ENCODE measurements at places on chromosomes 16 and 17. TPM values are rescaled to one million over a fixed set of nuclear protein-coding genes. Genes with fewer than 3 reads are reported as not detected.

The GPR179 gene
- total RNA-seq: not detected

The SSTR5 gene
- total RNA-seq: 2.3 TPM

The GJD3 gene
- total RNA-seq: 1.3 TPM

The TBC1D3H gene
- not detected for total RNA-seq

DNA sequence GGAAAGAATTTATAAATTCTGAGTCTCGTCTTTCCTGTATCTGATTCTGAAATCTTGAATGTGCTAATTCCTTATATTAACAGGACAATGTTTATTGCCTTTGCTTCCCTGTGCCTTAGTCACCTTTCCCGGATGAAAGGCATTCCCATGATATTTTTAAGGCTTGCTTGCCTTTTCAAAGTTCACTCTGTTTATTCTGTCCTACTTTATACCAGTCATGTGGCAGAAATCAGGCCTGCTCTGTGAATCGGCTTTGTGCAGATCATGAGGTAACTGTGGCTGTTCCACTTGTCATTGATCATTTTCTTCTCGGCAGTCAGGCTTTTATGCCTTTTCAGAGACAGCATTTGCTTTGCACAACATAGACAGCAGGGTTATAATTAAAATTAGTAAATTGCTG lies 28.8 kb upstream of the ABCC11 start:
- peak; percentile 44 for DNase-seq
- H3K27ac ChIP-seq: peak overlapping the region; percentile 18
- H3K4me3 ChIP-seq: no peak overlapping the region

The CLDN7 gene
- total RNA-seq: 72.9 TPM

DNA sequence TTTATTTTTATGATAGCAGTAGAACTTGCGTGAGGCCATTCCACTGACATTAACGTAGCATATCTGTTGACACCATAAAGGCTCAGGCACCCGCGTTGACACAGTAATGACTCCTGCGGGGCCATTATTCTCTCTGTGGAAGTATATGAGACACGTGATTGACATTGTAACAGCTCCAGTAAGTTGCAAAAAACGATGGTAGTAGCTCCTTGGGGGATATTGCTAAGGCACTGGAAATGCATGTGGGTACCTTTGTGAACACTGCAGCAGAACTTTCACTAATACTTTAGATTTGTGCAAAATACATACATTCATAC lies 918.8 kb upstream of the CDH8 start:
- no peak for DNase-seq
- H3K27ac ChIP-seq: no peak overlapping the region
- no peaks in the 10 kb centered on the region for H3K4me1 ChIP-seq

The SNX20 gene
- total RNA-seq: 2.1 TPM

GRCh38 chr17:76419576-76420260 lies 33.2 kb downstream of the UBE2O start:
- H3K4me3 ChIP-seq: no peak overlapping the region
- H3K36me3 ChIP-seq: no peaks in the 10 kb centered on the region
- H3K27ac ChIP-seq: no peak overlapping the region
- no peak for DNase-seq
- H3K27me3 ChIP-seq: no peaks in the 10 kb centered on the region
- H3K4me1 ChIP-seq: peaks cover 38% of the 10 kb centered on the region

The HBM gene
- total RNA-seq: not detected
